ENCODE measurements at places on chromosomes 16 and 17. TPM values are rescaled to one million over a fixed set of nuclear protein-coding genes. Genes with fewer than 3 reads are reported as not detected.

Gene ADAP2
- total RNA-seq: not detected

Gene ACSM2B
- total RNA-seq: not detected

Gene NPIPA7
- 6.4 TPM for total RNA-seq

Gene HBZ
- total RNA-seq: not detected

Gene C17orf107
- total RNA-seq: 8.8 TPM

Gene MRPL28
- total RNA-seq: 94.1 TPM

Gene SMTNL2
- not detected for total RNA-seq

Gene TBC1D16
- 22.4 TPM for total RNA-seq

GRCh38 chr16:17106243-17106791 lies 364.4 kb downstream of the XYLT1 start:
- H3K4me1 ChIP-seq: no peaks in the 10 kb centered on the region
- H3K4me3 ChIP-seq: no peak overlapping the region
- DNase-seq: no peak
- no peak overlapping the region for H3K27ac ChIP-seq
- no peaks in the 10 kb centered on the region for H3K36me3 ChIP-seq

DNA sequence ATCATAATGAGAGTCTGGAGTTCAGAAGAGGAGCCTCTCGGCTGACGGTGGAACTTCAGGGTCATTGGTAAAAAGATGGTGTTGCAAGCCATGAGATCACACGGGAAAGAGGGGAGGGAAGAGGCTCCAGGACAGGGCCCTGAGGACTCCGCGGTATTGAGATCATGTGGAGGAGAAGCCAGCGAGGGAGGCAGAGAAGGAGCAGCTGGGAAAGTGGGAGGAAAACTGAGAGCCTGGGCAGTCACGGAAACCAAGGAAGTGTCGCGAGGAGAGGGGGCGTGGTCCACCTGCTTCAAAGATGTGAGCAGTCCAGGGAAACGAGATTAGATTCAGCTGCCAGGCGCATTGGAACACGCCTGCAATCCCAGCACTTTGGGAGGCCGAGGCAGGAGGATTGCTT lies 27.7 kb upstream of the SBK1 start:
- DNase-seq: peak; percentile 66
- H3K4me3 ChIP-seq: no peak overlapping the region
- no peak overlapping the region for H3K27ac ChIP-seq

GRCh38 chr16:82699711-82700495 lies 73.1 kb downstream of the CDH13 start:
- peaks cover 37% of the 10 kb centered on the region for H3K4me1 ChIP-seq
- H3K36me3 ChIP-seq: no peaks in the 10 kb centered on the region
- no peak overlapping the region for H3K4me3 ChIP-seq

DNA sequence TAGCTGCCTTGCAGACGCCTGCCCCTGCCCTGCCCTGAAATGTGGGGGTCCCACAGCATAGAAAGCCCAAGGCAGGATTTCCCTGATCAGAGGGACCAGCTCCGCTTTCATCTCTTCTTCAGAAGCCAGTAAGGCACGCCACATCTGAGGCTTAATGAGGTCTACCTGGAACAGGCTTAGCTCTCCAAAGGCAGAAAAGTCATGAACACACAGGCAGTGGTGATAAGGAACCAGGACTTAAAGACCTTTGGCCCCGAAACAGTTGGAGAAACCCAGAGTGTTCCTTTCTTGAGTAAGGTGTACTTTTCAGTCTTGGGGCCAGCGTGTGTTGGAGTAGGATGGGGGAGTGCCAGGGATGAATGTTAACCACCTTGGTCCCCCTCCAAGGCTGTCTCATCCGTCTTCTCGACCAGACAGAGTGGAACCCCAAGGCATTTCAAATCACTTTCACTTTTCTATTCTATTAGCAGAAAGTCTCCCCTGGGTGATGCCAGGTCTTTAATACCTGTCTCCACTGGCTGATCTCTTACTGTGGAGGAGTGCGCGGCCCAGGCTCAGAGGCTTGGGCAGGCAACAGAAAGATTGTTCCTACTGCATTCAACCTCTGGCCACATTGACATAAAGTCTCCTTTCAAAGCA lies 43.9 kb downstream of the TMEM186 start:
- no peak overlapping the region for H3K27ac ChIP-seq
- H3K4me3 ChIP-seq: no peak overlapping the region
- DNase-seq: no peak
- peaks cover 9% of the 10 kb centered on the region for H3K4me1 ChIP-seq
- H3K27me3 ChIP-seq: no peaks in the 10 kb centered on the region

- H3K4me1 ChIP-seq: peaks cover 54% of the 10 kb centered on the region
- no peak for DNase-seq
- no peaks in the 10 kb centered on the region for H3K36me3 ChIP-seq
- no peak within 1 kb of the TSS for H3K27ac ChIP-seq
These were observed at the start of gene KRTAP4-16 for GRCh38 chr17:41101586-41102259. Gene KRTAP4-16, minus strand, starts transcription at chr17:41102209. Its CDS starts 0 bp downstream, at chr17:41102209.

GRCh38 chr17:45147581-45148182 lies 593 bp upstream of the HEXIM1 start:
- no peaks in the 10 kb centered on the region for H3K27me3 ChIP-seq
- H3K4me3 ChIP-seq: peak overlapping the region; percentile 80
- no peaks in the 10 kb centered on the region for H3K36me3 ChIP-seq
- peaks cover 22% of the 10 kb centered on the region for H3K4me1 ChIP-seq
- H3K27ac ChIP-seq: peak overlapping the region; percentile 97
- peak; percentile 94 for DNase-seq

- peak overlapping the region; percentile 78 for H3K4me3 ChIP-seq
- no peaks in the 10 kb centered on the region for H3K27me3 ChIP-seq
- H3K27ac ChIP-seq: peak overlapping the region; percentile 84
- DNase-seq: peak; percentile 91
These were observed 1.3 kb upstream of the SOCS1 start for GRCh38 chr16:11257131-11257938.

- no peak overlapping the region for H3K4me3 ChIP-seq
- H3K4me1 ChIP-seq: no peaks in the 10 kb centered on the region
- peak; percentile 36 for DNase-seq
- H3K27ac ChIP-seq: no peak overlapping the region
These were observed 448.1 kb upstream of the DYNLRB2 start for GRCh38 chr16:80092681-80093080.

All from GM23248 (cell line).